ENCODE measurements at places on chromosomes 6 and 20.

- DNase-seq = no peak
Measured at GRCh38 chr20:5996765-5997164, 46.3 kb downstream of the MCM8 start.

GRCh38 chr6:146357578-146358430 is 185.8 kb upstream of the RAB32 start:
- DNase-seq = peak; percentile 64

DNA sequence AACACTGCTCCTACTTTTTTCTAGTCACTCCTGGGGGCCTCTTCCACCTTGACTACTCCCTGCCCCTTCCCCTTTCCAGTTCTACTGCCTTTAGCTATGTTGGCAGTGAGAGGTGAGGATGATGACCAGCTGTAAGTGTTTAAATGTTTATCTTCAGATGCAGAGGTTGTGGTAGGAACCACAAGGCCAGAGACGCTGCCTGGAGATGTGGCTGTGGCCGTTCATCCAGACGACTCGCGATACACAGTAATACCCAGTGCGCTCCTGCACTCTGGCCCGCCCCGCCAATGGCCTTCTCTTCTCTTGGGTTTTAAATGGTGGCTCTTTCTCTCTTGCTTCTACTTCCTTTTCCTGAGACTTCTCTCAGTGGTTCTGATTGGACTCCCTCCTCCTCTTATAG is 4.6 kb downstream of the VARS2 start:
- DNase-seq = no peak

DNA sequence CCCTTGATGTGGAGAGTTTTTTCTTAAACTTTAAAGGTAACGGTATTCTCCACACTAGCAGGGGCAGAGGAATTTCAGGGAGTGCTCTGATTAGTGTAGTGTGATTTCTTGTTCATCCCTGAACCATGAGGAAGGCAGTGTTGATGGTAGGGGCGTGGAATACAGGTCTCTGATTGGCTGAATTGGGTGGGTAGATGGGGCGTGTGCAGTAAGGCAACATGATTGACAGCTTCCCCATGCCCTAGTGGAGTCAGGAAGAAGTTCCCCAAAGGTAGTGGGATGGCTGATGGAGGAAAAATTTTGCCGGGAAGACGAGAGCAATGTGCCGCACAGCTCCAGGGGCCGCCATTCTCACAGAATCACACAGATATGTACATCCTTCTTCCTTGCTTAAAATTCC is 97.4 kb upstream of the SALL4 start:
- DNase-seq = no peak

DNA sequence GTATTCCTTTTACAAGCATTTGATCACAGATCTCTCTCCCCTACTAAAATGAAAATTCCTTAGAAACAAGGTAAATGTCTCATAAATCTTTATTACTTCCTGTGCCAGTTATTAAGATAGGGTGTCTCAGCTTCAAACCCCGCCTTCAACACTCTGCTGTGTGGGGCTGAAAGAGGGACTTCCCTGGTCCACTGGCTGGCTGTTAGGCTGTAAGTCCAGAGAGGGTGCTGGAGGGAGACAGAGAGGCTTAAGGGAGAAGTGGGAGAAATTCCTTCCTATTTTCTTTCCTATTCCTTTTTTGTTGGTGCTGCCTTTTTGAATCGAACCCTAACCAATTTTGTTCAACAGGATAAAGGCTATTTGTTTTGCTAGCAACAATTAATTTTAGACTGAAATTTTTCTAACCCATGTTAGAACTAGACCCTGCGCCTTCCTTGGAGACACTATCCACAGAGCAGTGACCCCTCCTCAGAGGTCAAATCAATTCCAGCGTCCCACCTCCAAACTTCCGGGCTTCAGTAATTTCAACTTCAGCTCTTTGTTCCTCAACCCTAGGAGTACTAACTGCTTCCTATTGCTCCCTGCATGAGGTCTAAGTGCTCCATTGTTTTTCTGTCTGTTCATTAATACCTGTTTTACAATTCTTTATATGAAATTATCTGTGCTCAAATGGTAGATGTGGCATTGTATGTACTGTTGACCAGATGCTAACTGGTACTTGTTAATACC is 207.5 kb upstream of the OPRM1 start:
- no peak for DNase-seq

GRCh38 chr20:22770241-22770800 is 185.9 kb upstream of the FOXA2 start:
- DNase-seq = no peak

All from suppressor macrophage treated with lipopolysaccharide for 1 hour (primary cell).